NCI-H82 (cell line): ENCODE measurements at places on chromosomes 12 and 14.
A peak's percentile ranks its signal among the peaks of the same experiment; 100 is the strongest.

DNA sequence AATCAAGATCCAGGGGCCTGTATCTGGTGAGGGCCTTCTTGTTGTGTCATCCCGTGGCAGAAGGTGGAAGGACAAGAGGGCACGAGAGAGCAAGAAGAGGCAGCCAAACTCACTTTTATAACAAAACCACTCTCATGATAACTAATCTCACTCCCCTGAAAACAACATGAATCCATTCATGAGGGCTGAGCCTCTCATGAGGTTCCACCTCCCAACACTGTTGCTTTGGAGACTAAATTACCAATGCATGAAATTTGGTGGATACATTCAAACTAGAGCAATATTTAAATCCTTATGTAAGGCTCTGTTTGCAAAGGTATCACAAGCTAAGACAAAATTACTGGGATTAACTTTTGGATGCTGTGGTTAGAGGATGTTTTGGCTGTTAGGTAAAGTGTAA, 470.1 kb upstream of the NOVA1 start:
- DNase-seq: no peak

DNA sequence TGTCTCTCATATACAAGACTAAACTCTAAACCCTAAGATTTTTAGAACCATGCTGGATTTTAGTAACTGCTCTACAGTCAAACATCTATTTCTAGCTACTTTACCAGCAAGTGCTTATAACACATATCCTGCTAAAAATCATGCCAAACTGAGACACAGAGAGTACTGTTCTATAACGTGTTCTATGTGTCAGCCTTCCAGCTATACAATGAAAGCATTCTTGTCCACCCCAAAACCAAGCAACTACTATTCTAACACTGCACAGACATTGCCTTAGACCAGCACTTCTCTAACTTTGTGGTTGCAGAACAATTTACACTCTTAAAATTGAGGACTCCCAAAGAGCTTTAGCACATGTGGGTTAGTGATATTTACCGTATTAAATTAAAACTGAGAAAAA, 85.7 kb downstream of the SPPL3 start:
- no peak for DNase-seq

DNA sequence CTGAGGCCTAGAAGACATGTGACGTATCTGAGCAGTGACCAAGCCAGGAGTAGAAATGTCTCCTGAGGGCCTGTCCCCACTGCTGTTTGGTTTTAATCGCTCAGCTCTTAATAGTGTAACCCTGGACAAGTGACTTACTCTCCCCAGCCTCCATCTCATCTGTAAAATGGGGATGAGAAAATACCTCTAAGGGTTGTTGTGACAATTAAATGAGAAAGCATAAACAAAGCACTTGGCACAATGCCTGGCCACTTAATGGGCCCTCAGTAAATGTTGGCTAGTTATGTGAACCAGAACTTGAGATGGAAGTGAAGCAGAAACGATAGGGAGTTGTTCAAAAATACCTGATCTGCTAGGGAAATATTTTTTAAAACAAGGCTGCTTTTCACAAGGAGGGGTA, 58.2 kb downstream of the HMGA2 start:
- no peak for DNase-seq

DNA sequence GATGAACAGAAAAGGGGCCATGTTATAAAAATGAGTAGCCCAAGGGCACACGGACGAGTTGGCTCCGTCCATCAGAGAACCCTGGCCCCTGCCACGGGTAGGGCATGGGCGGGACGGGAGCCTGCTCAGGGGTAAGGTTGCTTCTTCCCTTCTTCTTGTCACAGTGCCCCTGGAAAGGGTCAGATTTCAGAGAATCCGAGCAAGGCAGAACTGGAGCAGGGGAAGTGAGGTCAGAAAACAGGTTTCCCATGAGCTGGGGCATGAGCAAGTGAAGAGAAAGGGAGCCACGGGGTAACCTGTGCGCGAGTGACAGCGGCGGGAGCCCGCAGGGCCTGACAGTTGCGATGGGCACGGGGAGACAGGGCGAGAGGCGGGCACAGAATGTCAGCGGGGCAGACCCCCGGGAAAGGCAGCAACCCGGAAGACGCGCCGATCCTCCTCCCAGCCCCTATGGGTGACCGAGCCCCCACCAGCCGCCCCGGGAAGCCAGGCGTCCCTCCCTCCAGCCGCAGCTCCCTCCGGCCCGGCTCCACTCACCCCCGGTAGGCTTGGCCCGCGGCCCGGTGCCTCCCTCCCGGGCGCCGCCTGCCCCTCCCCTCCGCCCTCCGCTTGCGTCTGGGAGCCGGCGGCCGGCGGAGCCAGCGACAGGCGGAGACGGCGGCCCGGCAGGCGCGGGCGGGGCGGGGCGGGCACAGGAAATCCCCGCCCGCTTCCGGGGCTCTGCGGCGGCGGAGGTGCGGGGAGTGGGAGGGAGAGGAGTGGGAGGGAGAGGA, at the start of gene ZNF641:
ZNF641 (minus strand) TSS at position 671 of the 773 bp plus-strand sequence. CDS start 2,829 bp downstream, outside the sequence.
- DNase-seq: peak; percentile 88

DNA sequence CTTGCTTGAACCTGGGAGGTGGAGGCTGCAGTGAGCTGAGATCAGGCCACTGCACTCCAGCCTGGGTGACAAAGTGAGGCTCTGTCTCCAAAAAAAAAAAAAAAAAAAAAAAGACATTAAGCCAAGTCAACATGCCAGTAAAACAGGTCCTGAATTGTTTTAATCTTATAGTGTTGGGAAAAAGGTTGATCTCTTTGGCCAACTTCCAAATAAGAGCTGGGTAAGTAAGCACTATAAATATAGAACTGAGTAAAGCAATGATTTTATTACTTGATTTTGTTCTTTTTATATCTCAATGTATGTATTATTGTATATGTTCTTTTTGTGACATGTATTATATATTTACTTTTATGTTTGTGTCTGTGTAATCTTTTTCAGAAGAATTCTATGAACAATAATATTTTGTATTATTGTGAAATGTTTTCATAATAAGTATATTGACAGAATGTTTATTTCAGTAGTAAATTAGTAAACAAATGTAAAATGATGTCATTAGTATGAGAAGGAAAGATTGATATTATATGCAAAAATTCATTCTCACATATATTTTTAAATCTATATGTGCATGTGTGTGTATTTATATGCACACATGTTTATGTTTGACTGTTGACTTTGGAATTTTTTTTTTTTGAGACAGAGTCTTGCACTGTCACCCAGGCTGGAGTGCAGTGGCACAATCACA, 9.6 kb upstream of the AKAP6 start:
- DNase-seq: no peak

DNA sequence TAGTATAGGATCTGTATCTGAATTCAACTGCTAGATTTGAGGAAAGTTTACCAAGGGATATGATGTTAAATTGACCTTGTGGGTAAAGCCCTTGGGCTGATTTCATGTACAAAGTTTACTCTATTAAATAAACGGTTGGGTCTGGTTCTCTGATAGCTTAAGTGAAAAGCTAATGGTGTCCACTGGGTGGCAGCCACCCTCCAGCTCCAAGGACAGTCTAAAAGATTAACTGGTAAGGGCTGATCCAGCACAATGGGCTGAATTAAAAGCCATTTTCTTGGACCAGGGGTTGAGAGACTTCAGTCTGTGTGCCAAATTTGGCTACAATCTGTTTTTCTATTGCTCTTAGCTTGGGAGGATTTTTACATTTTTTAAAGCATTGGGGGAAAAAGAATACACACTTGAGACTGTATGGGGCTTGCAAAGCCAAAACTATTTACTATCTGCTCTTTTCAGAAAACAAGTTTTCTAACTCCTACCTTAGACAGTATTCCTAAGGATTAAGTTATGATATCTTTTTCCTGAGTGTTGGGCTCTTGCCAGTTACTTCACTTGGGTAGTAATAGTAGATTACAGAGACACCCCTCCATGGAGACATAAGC, 116.5 kb downstream of the GPHN start:
- peak; percentile 77 for DNase-seq

- DNase-seq: peak; percentile 64
Observed at GRCh38 chr12:14514154-14514842, 53.4 kb downstream of the PLBD1 start.

DNA sequence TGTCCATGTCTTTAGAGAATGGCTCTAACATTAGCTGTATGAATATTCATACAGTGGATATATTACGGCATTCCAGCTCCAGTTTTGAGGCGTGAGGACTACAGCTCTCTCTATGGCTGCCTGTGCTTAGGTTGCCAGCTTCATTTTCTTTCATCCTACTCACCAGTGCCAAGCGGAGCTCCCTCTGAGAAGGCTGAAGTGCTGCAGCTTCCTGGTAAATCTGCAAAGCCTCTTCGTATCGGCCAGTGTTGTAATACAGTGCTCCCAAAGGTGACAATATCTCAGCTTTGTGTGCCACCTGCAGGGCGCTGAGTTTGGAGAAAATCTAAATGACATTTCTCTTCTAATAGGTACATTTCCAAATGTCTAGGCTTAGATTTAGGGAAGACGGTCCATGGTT, 19.8 kb upstream of the OVCH1 start:
- DNase-seq: peak; percentile 22

- DNase-seq: no peak
Observed at GRCh38 chr14:34387974-34388516, 74.0 kb downstream of the SPTSSA start.

DNA sequence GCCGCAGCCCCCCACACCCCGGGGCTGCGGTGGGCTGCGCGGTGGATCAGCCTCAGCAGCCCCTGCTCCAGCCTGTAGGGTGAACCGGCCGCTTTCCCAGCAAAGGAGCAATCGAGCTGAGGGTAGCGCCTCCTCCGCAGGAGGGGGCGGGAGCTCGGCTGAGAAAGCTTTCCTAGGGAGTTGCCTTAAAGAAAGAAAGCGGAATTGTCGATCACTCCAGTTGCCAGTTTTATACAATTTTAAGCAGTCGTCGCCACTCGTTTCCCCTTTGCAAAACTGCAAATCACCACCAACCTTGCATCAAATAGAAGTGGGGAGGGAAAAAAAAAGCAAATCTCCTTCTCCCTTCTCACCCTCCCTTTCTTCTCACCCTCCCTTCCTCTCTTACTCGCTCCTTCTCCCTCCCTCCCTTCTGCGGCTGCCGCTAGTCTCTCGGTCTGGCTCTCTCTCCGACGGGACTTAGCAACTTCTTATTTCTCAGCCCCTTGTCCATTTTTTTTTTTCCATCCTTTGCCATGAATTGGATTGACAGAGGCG, at the start of gene PDE3A:
PDE3A (plus strand) TSS at position 424 of the 537 bp plus-strand sequence. CDS start 748 bp downstream, outside the sequence.
- DNase-seq: peak; percentile 80

DNA sequence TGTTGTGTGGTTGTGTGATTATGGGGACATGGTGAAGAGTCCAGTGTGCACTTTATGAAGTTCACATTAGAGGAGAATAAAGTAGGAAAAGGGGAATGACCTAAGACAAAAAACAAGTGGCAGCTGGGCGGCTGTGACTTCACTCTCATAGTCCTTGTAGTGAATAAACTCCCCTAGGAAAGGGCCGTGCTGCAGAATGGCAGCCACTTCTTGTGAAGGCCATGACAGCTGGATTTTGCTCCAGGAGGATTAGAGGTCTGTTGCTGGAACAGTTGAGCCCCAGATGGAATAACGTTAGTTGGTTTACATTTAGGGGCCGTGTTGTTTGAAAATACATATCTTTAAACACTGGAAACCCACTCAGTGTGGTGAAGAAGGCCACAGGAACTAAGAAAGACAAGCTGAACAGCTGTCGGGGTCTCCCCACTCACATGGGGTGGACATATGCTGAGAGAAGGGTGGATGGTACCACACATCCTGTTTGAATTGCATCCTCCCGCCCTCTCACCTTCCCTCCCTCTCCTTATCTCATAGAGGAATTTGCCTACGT, 276.9 kb downstream of the CACNA1C start:
- peak; percentile 63 for DNase-seq

GRCh38 chr14:63512861-63513260, 30.3 kb downstream of the PPP2R5E start:
- DNase-seq: no peak

DNA sequence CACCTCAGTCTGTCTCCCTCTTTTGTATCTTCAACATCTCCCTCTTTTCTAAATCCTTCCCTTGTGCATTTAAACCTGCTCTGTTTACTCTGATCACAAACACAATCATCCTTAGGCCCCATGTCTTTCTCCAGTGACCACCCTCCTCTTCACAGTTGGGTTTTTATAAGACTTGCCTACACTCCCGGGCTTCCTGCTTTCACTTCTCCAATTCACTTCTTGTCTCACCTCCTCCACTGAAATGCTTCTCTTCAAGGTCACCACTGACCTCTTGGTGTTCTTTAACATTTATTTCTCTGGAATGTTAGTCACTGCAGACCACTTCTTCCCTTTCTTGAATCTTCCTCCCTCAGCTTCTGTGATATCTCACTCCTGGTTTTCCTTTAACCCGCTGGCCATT, 8.7 kb upstream of the SMCO2 start:
- no peak for DNase-seq

DNA sequence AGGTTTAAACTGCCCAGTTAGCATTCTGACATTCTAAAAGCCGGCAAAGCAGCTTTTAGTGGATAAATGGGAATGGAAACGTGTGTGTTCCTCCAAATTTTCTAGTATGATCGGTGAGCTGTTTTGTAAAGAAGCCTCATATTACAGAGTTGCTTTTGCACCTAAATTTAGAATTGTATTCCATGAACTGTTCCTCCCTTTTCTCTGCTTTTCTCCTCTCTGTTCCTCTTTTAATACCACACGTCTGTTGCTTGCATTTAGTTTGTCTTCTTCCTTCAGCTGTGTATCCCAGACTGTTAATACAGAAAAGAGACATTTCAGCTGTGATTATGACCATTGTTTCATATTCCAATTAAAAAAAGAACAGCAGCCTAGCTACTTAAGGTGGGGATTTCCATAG, 10.7 kb downstream of the DYRK2 start:
- no peak for DNase-seq

- DNase-seq: no peak
Observed at GRCh38 chr12:101889211-101889752, 11.9 kb downstream of the DRAM1 start.

- no peak for DNase-seq
Observed at GRCh38 chr12:14910090-14910915, 24.6 kb upstream of the MGP start.
